Non-pigmented ciliary epithelial cell (primary cell): ENCODE measurements at places on chromosomes 6 and 20.

DNA sequence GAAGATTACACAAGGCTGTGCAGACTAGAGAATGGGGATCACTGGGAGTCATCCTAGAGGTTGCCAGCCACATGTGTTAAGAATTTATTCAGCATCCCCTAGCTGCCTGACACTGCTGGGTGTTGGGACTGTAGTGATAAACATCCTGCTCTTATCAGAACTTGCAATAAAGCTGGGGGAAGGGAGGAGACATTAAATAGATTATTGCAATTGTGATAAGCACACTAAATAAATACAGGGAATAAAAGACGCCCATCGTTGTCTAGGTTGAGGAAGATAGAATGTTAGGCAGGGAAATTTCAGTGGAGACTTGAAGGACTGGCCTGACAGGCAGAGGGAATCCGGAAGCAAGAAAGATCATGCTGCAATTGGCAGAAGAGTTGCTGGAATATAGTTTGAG, 33.2 kb upstream of the TRAM2 start:
- no peak for DNase-seq

DNA sequence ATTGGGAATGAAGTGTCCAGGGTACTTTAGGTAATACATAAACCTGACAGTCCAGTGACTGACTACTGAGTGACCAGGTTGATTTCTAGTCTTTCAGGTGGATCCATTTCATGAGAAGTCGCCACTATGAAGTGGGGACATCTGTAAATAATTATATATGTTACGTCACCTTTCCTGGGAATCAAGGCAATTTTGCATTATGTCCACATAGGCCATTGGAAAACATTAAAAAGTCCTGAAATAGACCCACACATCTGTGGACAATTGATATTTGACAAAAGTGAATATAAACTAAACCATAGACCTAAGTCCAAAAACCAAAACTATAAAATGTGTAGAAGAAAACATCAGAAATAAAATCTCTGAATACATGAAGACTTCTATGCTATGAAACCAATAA, 231.5 kb downstream of the C6orf118 start:
- DNase-seq = no peak

DNA sequence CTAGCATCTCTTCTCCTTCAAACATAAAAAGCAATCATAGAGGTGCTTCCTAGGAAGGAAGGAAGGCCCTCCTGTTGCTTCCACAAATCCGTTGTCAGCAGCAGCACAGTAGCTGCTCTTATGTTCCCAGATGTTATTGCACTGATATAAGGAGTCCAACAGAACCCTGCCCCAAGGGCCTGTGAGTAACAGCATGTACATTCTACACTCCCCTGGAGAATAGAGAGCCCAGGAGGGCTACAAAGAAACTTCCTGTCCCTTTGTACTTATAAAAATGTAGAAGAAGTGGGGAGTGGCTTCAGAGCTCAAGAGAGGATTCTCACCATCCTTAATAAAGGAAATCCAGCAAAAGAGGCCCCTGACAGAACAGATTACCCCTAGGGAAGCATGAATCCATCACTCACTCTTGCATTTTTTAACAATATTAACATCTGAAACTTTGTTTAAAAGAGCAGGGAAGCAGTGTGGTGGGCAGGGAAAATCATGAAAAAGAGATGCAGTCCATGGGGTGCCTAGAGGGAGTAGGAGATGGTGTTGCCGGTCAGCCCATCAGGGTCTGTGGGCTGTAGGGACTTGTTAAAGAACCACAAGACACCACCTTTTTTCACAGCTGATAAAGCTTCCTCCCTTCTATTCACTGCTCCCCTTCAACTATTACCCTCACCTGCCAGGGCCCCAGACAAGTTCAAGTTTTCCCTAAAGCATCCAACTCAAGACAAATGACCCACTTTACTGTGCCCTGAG, 104.5 kb upstream of the ADGRF1 start:
- no peak for DNase-seq

GRCh38 chr20:19232997-19233794, 20.8 kb downstream of the SLC24A3 start:
- DNase-seq = no peak

DNA sequence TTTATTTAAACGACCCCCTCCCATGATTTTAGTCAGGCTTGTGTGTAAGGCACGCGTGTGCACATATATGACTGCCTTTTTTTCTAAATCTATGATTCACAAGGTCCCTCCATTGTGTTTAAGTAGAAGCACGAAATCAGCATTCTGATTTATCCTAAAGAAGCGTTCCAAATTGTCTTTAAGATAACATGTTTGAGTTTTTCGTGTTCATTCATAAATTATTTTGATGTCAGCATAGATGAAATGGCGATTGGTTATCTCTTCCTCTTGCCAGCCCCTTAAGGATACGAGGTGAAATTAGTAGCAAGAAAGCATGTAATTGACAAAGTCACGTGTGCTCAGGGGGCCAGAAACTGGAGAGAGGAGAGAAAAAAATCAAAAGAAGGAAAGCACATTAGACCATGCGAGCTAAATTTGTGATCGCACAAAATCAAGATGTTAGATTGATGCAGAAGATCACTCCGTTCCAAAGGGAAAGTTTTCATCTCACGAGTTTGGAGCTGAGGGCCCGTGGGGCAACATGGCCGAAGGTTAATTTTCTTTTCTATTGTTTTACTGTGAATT, at the start of gene LIN28B:
TSS of gene LIN28B (plus strand) at position 377 of the 564 bp plus-strand sequence. CDS start at position 521, 144 bp downstream.
- DNase-seq = no peak
